ENCODE measurements at places on chromosomes 2 and 18.
A peak's percentile ranks its signal among the peaks of the same experiment; 100 is the strongest.

GRCh38 chr2:133326652-133327397 lies 241.4 kb downstream of the NCKAP5 start:
- no peak overlapping the region for H3K27ac ChIP-seq
- DNase-seq: no peak
- H3K4me3 ChIP-seq: no peak overlapping the region
- no peaks in the 10 kb centered on the region for H3K27me3 ChIP-seq
- no peaks in the 10 kb centered on the region for H3K36me3 ChIP-seq
- no peaks in the 10 kb centered on the region for H3K4me1 ChIP-seq

DNA sequence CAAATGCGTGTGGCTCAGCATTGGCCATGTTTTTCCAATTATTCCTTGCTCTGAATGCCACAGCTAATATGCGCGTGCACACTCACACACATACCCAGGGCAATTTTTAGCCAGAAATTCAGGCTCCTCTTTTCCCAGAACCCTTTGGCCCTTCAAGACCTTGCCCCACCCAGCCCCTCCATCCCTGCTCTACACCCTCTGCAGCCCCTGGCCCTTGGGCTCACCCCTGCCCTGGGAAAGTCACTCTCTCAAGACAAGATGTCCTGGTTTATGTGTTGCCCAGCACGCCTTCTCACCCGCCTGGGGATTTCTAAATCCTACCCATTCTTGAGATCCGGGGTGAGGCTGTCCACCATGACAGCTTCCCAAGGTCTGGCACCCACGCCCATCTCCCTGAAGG lies 319.7 kb downstream of the CYP26B1 start:
- no peaks in the 10 kb centered on the region for H3K4me1 ChIP-seq
- DNase-seq: no peak

DNA sequence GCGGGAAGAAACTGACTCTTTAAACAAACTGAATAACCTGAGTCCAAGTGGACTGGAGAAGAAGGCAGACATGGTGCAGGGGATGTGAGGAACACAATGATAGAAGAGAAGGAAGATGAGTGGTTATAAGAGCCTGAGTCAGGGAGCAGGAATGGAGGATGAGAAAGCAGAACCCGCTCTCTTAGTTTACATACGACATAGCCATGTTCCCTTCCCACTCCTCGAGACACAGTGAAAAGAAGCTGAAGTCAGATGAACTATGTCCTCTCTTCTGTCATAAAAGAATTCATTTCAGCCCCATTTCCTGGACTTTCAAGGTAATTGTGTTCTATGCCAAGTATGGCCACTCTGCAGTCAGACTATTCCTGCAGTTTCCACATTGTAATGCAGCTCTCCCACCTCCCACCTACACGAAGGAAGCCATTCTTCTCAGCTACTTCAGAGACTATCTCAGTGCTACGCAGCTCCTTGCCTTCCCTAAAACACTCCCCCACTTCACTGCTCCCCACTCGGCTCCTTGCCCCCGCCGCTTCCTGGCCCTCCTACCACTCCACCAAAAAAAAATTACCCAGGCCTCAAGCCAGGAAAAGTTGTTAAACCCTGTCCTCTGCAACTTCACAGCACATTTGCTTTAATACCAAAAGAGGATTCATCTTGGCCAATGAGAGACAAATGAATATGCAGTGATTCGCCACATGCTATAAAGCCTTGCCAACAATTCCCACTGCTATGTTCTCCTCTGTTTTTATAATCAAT lies 323.4 kb upstream of the EPHA4 start:
- H3K27me3 ChIP-seq: no peaks in the 10 kb centered on the region
- H3K4me1 ChIP-seq: no peaks in the 10 kb centered on the region
- DNase-seq: no peak
- H3K36me3 ChIP-seq: no peaks in the 10 kb centered on the region

- H3K36me3 ChIP-seq: no peaks in the 10 kb centered on the region
- DNase-seq: no peak
- no peak overlapping the region for H3K27ac ChIP-seq
- H3K27me3 ChIP-seq: peaks cover 3% of the 10 kb centered on the region
Observed at GRCh38 chr2:28678944-28679343, 72.7 kb upstream of the PPP1CB start.

- no peaks in the 10 kb centered on the region for H3K36me3 ChIP-seq
- H3K4me3 ChIP-seq: no peak overlapping the region
- no peak overlapping the region for H3K27ac ChIP-seq
- H3K4me1 ChIP-seq: peaks cover 17% of the 10 kb centered on the region
- no peak for DNase-seq
- H3K27me3 ChIP-seq: peaks cover 81% of the 10 kb centered on the region
Observed at GRCh38 chr2:85756822-85757435, 3.1 kb downstream of the ATOH8 start.

GRCh38 chr2:200509612-200510433 lies at the start of gene KCTD18:
TSS of gene KCTD18 (minus strand) at chr2:200510068. CDS start at chr2:200507016, 3,052 bp downstream.
- DNase-seq: peak; percentile 95
- peaks cover 22% of the 10 kb centered on the region for H3K4me1 ChIP-seq
- H3K4me3 ChIP-seq: peak within 1 kb of the TSS; percentile 98
- no peaks in the 10 kb centered on the region for H3K27me3 ChIP-seq

- no peak overlapping the region for H3K27ac ChIP-seq
- H3K4me3 ChIP-seq: no peak overlapping the region
- H3K27me3 ChIP-seq: no peaks in the 10 kb centered on the region
Observed at GRCh38 chr2:67642961-67643360, 245.8 kb downstream of the ETAA1 start.

DNA sequence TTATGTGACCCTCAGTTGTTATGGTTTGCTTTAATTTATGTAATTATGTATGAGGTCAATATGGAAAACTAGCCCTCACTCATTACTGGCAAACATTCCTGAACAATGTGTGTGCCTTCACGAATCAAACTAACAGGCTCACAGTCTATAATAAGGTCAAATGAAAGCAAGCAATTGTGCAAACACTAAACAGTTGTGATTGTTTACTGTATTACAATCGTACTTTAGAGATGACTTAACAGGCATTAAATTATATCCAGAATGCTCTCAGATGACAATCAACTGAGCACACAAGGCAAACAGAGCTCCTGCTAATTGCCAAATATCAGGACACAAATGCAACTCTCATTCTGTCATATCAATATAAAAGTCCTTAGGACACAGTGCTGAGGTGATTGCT lies 29.5 kb downstream of the COL5A2 start:
- DNase-seq: no peak
- no peaks in the 10 kb centered on the region for H3K27me3 ChIP-seq
- no peak overlapping the region for H3K27ac ChIP-seq
- no peaks in the 10 kb centered on the region for H3K36me3 ChIP-seq
- no peak overlapping the region for H3K4me3 ChIP-seq

DNA sequence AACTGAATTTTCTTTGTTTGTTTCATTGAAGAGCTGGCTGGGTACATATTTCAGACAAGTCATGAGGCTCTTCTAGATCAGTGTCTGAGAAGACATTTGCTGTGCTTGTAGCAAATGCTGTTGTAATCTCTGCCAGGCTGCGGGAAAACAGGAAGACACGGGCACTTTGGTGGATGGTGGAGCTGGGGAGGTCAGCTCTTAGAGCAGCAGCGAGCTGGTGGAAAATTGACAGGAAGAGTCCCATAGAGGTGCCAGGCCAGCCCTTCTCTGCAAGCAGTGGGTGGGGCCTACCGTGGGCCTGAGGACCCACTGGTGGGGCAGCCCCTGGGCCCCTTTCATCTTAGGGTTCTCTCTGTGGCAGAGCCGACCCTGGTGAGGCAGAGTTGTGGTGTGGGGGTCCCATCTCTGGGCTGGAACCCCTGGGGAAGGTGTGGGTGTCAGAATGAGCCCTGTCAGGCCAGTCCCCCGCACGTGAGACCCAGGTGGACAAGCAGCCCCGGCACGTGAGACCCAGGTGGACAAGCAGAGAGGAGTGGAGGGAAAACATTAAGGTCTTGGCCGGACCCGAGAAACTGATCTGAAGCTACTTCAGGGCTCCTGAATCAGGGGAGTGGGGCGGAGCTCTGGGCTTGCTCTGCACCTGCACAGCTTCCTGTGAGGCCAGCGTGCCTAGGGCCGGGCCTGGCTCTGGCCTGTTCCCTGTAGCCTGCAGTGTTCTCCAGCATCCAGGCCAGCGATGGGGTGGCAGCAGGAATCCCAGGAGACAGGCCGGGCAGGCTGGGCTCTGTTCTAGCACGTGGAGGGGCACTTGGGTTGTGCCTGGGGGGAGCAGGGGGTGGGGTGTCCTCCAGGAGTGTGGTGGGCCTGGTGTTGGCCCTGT lies 273.5 kb upstream of the HDAC4 start:
- DNase-seq: no peak
- H3K27me3 ChIP-seq: peaks cover 5% of the 10 kb centered on the region
- no peaks in the 10 kb centered on the region for H3K36me3 ChIP-seq
- H3K4me3 ChIP-seq: no peak overlapping the region

GRCh38 chr2:119263656-119264055 lies 40.0 kb downstream of the STEAP3 start:
- no peak for DNase-seq
- no peak overlapping the region for H3K27ac ChIP-seq

DNA sequence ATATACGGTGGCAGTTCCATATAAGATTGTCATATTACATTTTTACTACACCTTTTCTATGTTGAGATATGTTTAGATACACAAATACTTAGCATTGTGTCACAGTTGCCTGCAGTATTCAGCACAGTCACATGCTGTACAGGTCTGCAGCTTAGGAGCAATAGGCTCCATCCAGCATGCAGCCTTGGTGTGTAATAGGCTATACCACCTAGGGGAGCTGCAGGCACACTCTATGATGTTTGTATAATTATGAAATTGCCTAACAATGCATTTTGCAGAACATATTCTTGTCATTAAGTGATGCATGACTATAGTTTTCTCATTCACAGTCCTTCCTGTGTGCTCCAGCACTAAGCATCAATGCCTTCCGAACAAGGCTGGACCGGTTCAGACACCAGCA lies 133.4 kb downstream of the NDUFA10 start:
- no peaks in the 10 kb centered on the region for H3K36me3 ChIP-seq
- no peak overlapping the region for H3K4me3 ChIP-seq
- no peak overlapping the region for H3K27ac ChIP-seq
- no peaks in the 10 kb centered on the region for H3K4me1 ChIP-seq
- peaks cover 47% of the 10 kb centered on the region for H3K27me3 ChIP-seq

DNA sequence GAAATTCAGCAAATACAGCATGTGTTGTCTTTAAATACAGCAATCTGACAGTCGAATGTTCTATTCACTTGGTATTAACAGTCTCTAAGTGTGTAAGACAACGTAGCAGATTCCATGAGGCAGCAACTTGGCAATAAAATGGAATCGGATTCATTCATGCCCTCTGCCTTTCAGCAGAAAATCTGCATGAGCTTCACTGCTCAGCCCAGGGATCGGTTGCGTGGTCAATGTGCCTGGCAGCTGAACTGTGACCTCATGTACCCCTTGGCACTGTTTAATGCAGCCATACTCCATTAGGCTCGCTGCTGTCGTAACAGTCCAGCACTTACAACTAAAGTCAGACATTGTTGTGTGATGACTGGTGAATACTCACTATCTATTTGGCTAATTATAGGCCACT lies 17.7 kb upstream of the RGPD4 start:
- H3K27me3 ChIP-seq: no peaks in the 10 kb centered on the region
- DNase-seq: no peak
- no peaks in the 10 kb centered on the region for H3K4me1 ChIP-seq

GRCh38 chr18:77077401-77077800 lies 55.2 kb downstream of the MBP start:
- peaks cover 47% of the 10 kb centered on the region for H3K36me3 ChIP-seq
- H3K4me1 ChIP-seq: peaks cover 59% of the 10 kb centered on the region
- DNase-seq: no peak

DNA sequence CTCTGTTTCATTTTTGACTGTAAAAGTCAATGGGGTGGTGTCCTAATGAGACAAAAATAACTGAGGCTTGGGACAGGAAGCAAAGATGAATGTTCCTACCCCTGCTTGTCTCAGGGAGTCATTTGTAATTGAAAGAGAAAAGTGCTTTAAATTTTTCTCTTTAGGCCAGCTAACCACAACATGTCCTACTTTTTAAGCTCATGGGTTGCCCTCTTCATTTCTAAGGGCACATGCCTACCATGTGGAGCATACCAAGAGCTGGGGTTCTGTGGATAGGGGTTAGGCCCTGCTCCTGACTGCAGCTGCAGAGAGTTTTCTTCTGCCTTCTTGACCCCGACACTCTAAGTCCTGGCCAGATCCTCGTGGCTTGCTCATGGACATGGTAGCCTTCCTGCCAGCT lies 96.8 kb upstream of the ARL4C start:
- no peaks in the 10 kb centered on the region for H3K4me1 ChIP-seq
- H3K36me3 ChIP-seq: no peaks in the 10 kb centered on the region
- no peak overlapping the region for H3K27ac ChIP-seq

- no peak for DNase-seq
- no peak overlapping the region for H3K4me3 ChIP-seq
- H3K36me3 ChIP-seq: no peaks in the 10 kb centered on the region
- no peaks in the 10 kb centered on the region for H3K27me3 ChIP-seq
- H3K27ac ChIP-seq: no peak overlapping the region
Observed at GRCh38 chr2:88659538-88659915, 31.9 kb upstream of the RPIA start.

DNA sequence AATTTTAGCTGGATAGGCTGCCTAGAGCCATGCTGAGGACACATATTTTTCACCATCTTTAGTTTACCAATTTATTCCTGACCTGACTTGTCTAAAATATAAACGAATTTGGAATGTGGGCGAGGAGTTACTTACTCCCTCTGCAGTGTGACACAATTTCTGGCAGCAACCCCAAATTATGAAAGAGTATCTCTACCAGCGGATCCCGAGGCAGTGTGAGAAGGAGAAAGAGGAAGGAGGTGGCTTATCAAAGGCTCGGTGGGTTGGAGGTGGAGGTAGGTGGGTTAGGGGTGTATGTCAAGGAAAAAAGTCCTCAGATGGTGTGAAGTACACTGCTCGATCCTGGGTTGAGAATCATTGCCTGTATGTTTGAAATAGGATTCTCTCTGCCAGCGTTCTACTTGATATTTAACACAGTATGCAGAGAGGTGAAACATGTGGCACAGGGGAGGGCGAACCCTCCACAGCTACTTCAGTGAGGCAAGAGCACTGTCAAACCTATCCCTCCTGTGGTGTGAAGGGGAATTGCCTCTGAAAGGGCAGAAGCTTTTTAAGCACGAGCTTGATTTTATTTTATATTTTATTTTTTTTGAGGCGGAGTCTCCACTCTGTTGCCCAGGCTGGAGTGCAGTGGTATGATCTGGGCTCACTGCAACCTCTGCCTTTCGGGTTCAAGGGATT lies 76.0 kb downstream of the RFTN2 start:
- peak; percentile 42 for DNase-seq
- peaks cover 5% of the 10 kb centered on the region for H3K4me1 ChIP-seq
- no peak overlapping the region for H3K27ac ChIP-seq
- no peak overlapping the region for H3K4me3 ChIP-seq

GRCh38 chr18:68220458-68220857 lies 494.4 kb downstream of the TMX3 start:
- no peak overlapping the region for H3K4me3 ChIP-seq
- no peaks in the 10 kb centered on the region for H3K27me3 ChIP-seq
- H3K4me1 ChIP-seq: no peaks in the 10 kb centered on the region
- H3K36me3 ChIP-seq: no peaks in the 10 kb centered on the region
- no peak overlapping the region for H3K27ac ChIP-seq
- DNase-seq: no peak

DNA sequence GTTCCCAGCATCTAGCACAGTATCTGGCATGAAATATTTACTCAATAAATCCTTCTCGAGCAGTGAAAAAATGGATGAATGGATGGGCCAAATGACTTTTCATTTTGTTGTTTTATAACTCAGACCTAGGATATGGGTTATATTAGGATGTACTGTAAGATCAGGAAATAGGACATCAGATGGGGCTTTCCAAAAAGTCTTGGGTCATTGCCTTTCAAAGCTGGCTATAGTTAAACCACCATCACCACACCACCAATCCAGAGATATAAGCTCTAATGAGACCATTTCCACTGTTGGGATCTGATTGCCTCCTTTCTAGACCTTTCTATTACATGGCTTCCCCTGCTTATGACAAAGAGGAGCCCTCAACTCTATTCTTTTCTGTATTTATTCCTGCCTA lies 525.0 kb upstream of the TCF4 start:
- H3K4me1 ChIP-seq: no peaks in the 10 kb centered on the region
- H3K27ac ChIP-seq: no peak overlapping the region
- no peaks in the 10 kb centered on the region for H3K27me3 ChIP-seq
- H3K4me3 ChIP-seq: no peak overlapping the region

All from activated naive CD4-positive, alpha-beta T cell treated with anti-CD3 and anti-CD28 coated beads, Interleukin-2, amount 10 ng/mL, durations not matched to agents 7 days and 5 days (primary cell).